ENCODE measurements at places on chromosomes 11 and 22.

GRCh38 chr22:35631597-35631996 is 14.5 kb upstream of the MB start:
- no peak for DNase-seq

- DNase-seq, result no peak
These were observed 414.0 kb upstream of the LUZP2 start for GRCh38 chr11:24082860-24083259.

DNA sequence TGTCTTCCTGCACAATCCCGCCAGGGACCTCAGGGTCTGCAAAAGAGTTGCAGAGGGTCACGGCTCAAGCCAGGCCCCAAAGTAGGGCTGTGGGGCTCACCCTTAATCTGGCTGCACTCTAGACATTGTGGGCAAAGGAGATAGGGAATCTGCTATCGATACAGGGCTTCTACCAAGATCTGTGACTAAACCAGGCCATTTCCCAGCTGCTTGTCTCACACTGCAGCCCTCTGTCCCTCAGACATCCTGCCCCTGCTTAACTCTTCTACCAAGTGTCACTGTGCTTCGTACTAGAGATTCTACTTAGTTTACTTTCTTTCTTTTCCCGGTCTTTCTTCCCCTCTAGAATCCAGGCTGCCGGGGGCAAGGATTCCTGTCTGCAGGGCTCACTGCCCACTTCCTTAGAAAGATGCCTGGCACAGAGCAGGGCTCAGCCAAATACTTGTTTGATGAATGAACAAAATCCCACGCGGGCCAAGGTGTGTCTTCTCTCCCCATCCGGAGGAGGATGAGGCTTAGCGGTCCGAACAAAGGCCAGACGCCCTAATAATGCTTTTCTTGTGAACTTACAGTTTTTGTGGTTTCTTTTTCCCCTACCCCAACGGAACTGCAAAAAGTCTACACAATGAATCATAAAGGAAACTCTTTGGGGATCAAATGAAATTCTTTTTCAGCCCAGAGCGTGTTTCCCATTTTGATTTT is 61.3 kb upstream of the ANO1 start:
- no peak for DNase-seq

DNA sequence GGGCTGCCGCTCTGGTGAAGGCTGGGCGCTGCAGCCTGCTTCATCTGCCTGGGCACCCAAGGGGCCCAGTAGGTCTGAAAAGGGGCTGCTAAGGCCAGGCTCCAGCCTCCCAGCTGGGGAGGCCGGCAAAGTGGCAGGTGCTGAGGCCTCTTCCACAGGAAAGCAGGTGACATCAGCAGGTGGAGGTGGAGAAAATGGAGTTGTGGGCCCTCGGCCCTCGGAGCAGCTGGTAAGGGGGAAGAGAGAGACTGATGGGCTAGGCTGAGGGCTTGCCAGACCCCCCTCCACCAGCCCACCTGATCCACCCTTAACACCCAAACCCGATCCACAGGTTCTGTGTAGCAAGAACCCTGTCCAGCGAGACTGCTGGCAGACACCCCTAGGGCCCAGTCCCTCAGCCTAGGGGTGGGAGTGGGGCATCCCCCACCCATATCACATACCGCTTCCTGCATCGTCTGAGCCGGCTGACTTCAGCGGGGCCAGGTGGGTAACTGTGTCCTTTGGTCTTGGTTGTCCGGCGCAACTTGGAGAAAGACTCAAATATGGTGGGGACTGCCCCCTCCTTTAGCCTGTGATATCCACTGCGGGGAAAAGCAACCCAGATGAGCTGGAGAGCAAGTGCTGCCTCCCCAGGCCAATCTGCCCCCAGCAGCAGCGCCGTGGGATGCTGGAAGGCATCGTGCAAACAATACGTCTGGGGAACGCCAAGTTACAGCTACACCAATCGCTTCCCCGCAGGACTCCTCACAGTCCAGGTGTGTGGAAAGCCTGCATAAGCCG is 1.5 kb downstream of the THAP7 start:
- no peak for DNase-seq

- no peak for DNase-seq
These were observed 29.8 kb downstream of the SGSM3 start for GRCh38 chr22:40400159-40400558.

DNA sequence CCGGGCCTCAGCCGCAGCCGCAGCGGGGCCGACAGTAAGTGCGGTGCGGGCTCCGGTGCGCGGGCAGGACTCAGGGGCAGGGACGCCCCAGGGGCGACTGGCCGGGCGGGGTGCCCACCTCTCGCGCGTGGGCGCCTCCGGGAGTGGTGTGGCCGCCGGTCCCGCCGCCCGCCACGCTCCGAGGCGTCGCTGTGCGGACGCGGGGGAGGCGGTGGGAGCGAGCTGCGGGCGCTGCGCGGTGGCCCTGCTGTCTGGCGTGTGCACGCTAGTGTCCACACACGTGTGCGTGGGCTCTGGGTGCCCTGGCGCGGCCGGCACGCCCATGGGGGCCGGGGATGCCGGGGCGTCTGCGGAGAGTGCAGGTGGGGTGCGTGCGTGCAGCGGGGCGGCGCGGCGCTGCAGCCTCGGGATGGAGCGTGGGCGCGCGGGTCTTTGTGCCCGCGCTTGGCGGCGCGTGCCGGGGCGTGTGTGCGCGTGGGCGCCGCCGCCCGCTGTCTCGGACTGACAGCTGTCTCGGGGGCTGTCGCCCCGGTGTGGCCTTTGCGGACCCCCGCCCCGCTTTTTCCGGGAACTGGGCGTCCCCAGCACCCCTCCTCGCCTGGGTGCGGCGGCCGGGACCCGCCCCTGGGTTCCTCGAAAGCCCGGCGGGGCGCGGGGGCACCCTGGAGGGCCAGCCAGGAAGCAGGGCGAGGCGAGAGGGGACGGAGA is 804 bp downstream of the KCNK4 start:
- no peak for DNase-seq

DNA sequence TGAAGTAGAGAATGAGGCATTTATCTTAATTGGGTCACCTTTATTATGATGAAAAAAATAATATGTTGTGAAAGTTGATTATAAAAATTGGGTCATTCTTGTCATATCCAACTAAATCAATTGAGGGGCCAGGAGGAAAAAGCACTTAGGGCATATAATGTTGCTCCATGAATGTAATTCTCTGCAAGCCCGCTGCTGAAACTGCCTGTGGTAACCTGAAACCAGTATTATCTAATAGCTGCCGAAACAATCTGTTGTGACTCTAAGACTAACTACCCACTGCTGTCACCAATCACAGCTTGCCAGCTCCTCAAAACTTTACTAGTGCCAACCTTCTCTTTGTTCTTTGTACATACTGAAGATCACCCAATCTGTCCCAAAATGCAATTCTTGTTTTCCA is 115.8 kb downstream of the ATG16L2 start:
- DNase-seq, result no peak
